Right atrium auricular region (tissue), 2 donors: ENCODE measurements at places on chromosomes 2 and 18. TPM values are rescaled to one million over a fixed set of nuclear protein-coding genes. Genes with fewer than 3 reads are reported as not detected.
A peak's percentile ranks its signal among the peaks of the same experiment; 100 is the strongest.

DNA sequence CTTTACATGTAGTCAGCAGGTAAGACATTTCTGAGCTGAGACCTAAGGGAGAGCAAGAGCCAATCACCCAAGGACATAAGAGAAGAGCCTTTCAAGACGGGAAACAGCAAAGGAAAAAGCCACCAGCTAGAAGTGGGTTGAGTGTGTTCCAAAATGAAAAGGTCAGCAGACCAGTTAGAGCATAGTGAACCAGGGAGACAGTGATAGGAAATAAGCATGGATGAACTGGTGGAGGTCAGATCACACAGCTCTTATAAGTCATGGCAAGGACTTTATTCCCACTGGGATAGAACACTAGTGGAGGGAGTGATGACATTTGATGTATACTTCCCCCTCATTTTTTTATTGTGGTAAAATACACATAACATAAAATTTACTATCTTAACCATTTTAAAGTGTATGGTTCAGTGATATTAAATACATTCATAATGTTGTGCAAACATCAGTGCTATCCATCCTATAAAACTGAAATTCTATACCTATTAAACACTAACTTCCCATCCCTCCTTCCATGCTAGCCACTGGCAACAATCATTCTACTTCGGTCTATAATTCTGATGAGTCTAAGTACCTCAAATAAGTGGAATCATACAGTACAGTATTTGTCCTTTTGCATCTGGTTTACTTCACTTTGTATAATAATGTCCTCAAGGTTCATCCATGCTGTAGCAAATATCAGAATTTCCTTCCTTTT lies 155.8 kb upstream of the WDSUB1 start:
- no peak for DNase-seq
- no peaks in the 10 kb centered on the region for H3K27me3 ChIP-seq
- H3K4me3 ChIP-seq: no peak overlapping the region

- no peaks in the 10 kb centered on the region for H3K27me3 ChIP-seq
- no peak for DNase-seq
- H3K36me3 ChIP-seq: no peaks in the 10 kb centered on the region
- H3K4me1 ChIP-seq: no peaks in the 10 kb centered on the region
- no peak overlapping the region for H3K4me3 ChIP-seq
Measured at GRCh38 chr18:47815486-47816270, 114.8 kb downstream of the SMAD2 start.

DNA sequence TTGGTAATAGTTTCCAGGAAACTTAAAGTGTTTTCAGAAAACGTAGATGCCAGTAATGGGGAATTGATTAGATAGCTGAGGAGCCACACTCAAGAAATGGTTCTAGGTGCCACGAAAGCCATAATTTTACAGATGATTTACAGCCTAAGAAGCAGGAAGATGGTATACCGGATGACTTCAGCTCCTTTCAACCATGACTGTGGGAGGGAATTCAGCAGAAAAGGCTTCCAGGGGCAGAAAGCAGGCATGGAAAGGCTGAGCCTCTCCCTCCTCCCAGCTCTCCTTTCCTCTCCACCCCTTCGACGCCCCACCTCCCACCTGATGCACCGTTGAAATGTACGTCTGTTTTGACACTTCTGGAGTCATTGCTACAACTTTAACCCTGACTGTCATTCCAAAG lies 68.6 kb upstream of the SMIM21 start:
- H3K27ac ChIP-seq: no peak overlapping the region
- no peak for DNase-seq
- no peaks in the 10 kb centered on the region for H3K27me3 ChIP-seq
- H3K4me3 ChIP-seq: no peak overlapping the region
- no peaks in the 10 kb centered on the region for H3K4me1 ChIP-seq

DNA sequence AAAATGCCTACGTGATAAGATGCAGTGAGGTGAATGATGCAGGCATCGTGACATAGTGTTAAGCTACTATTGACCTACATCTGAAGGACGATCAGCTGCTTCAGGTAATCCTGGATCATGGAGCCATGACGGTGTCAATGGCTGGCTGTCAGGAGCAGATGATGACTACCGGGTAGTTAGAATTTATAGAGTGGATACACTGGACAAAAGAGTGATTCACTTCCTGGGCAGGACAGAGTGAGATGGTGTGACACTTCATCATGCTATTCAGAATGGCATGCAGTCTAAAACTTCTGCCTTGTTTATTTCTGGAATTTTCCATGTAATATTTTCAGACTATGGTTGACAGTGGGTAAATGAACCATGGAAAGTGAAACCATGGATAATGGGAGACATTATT lies 29.5 kb downstream of the METTL8 start:
- DNase-seq: no peak
- no peak overlapping the region for H3K27ac ChIP-seq
- no peaks in the 10 kb centered on the region for H3K27me3 ChIP-seq
- no peaks in the 10 kb centered on the region for H3K4me1 ChIP-seq
- H3K36me3 ChIP-seq: no peaks in the 10 kb centered on the region

GRCh38 chr2:109376796-109377495 lies 236.8 kb downstream of the SEPTIN10 start:
- H3K27me3 ChIP-seq: no peaks in the 10 kb centered on the region
- H3K36me3 ChIP-seq: peaks cover 5% of the 10 kb centered on the region
- H3K4me1 ChIP-seq: no peaks in the 10 kb centered on the region
- H3K27ac ChIP-seq: no peak overlapping the region

- no peaks in the 10 kb centered on the region for H3K27me3 ChIP-seq
- H3K4me3 ChIP-seq: no peak overlapping the region
- H3K36me3 ChIP-seq: no peaks in the 10 kb centered on the region
- DNase-seq: peak; percentile 18
- H3K4me1 ChIP-seq: no peaks in the 10 kb centered on the region
- no peak overlapping the region for H3K27ac ChIP-seq
Measured at GRCh38 chr2:109136542-109136941, 7.5 kb downstream of the SH3RF3 start.

DNA sequence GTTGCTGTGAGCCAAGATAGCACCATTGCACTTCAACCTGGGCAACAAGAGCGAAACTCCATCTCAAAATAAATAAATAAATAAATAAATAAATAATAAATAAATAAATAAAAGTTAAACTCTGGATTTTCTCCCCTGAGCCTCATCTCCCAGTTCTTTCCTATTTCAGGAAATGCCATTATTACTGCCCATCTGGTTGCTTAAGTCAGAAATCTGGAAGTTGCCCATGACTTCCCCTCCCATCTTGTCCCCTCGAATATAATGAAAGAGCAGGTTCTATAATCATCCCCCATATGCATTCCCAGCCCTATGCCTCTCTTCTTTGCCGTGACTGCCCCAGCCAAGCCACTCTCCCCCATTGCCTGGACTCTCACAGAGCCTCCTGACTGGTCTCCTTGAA lies 4.2 kb upstream of the PSD4 start:
- no peak overlapping the region for H3K4me3 ChIP-seq
- H3K36me3 ChIP-seq: no peaks in the 10 kb centered on the region
- no peak overlapping the region for H3K27ac ChIP-seq
- peak; percentile 16 for DNase-seq

GRCh38 chr2:120243211-120243610 lies 9.4 kb upstream of the RALB start:
- no peaks in the 10 kb centered on the region for H3K4me1 ChIP-seq
- H3K27ac ChIP-seq: no peak overlapping the region
- no peaks in the 10 kb centered on the region for H3K36me3 ChIP-seq
- H3K4me3 ChIP-seq: no peak overlapping the region
- no peaks in the 10 kb centered on the region for H3K27me3 ChIP-seq

DNA sequence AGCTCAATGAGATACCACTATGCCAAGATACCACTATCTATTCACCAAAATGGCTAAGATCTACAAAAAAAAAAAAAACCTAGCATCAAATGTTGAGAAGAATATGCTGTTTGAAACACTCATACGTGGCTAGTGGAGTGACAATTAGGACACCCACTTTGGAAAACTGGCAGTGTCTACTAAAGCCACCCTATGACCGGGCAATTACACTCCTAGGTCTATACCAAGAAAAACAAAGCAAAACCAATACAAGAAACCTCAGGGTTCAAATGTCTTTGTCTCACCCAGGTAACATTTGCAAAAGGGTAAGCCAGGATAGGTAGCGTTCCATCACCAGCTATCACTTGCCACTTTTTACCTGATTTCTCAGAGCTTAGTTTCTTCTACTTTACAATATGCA lies 123.6 kb upstream of the CAB39 start:
- H3K4me1 ChIP-seq: no peaks in the 10 kb centered on the region
- H3K27ac ChIP-seq: no peak overlapping the region
- H3K4me3 ChIP-seq: no peak overlapping the region
- no peaks in the 10 kb centered on the region for H3K36me3 ChIP-seq

DNA sequence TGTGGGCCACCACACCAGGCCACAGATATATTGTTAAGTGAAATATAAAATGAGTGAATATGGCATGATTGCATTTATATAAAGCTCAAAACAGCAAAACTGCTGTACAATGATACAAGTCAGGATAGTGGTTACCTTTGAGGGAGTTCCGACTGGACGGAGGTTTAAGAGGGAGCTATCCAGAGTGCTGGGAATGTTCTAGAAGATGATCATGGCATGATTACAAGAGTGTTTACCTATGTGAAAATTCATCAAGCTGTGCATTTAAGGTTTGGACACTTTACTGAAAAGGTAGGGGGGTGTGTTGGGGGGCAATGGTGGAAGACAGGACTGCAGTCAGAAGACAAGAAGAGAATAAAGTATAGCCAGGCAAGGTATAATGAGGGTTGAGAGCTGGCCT lies 201.4 kb downstream of the ZBTB7C start:
- H3K4me3 ChIP-seq: no peak overlapping the region
- H3K27ac ChIP-seq: no peak overlapping the region
- H3K36me3 ChIP-seq: no peaks in the 10 kb centered on the region
- no peak for DNase-seq

- no peak overlapping the region for H3K4me3 ChIP-seq
- H3K27ac ChIP-seq: no peak overlapping the region
- peaks cover 5% of the 10 kb centered on the region for H3K36me3 ChIP-seq
- H3K4me1 ChIP-seq: peaks cover 25% of the 10 kb centered on the region
Measured at GRCh38 chr18:21047126-21047525, 64.5 kb downstream of the ROCK1 start.

GRCh38 chr2:109646961-109647360 lies 32.8 kb downstream of the SOWAHC start:
- H3K27ac ChIP-seq: no peak overlapping the region
- H3K4me3 ChIP-seq: no peak overlapping the region
- no peaks in the 10 kb centered on the region for H3K36me3 ChIP-seq
- no peaks in the 10 kb centered on the region for H3K4me1 ChIP-seq

DNA sequence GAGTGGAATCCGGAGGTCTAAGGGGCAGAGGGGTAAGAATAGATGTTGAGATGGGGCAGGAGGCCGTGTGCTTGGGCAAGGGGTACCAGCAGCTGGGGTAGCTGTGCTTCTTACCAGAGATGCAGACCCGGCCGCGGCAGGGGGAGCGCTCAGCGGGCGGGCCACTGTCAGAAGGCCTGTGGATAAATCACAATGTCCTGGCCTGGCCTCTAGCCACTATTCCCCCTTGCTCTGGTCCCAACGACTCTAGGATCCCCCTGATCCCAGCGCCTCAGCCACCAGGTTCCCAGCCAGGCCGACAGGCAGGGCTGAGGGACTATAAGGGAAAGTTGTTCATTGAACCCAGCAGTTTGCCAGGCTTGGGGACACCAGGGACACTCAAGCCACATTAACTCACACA lies 9.0 kb downstream of the WDR54 start:
- no peak for DNase-seq
- H3K27ac ChIP-seq: no peak overlapping the region
- H3K4me3 ChIP-seq: no peak overlapping the region
- no peaks in the 10 kb centered on the region for H3K27me3 ChIP-seq
- peaks cover under 1% of the 10 kb centered on the region for H3K4me1 ChIP-seq

- no peaks in the 10 kb centered on the region for H3K27me3 ChIP-seq
- no peaks in the 10 kb centered on the region for H3K36me3 ChIP-seq
Measured at GRCh38 chr2:172558372-172558771, 2.5 kb downstream of the PDK1 start.

DNA sequence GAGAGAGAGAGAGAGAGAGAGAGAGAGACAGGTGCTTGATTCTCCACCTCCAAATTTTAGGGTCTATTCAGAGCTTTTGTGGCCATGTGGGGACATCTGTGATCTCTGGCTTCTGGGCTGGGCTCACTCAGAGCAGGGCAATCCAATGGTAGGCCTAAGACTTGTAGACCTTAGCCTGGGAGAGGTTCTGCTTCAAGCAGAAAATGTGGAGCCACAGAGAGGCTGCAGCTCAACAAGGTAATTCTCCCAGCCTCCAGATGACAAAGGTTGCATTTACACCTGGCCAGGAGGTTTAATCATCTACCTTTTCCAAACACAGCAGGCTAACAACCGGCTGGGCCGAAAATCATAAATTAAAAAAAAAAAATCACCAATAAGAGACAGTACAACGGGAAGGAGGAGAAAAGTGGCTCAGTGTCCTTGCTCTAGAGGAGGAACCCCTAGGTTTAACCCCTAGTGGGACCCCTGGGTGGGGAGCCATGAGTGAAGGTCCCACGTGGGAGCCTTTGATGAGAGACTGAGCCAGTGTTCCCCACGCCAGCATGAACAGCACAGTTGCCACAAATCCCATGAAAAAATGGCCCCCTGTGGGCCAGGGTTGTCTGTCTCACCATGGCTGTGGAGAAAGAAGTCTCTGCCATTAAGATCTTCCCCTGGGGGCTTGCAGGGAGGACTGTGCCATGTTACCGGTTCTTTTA lies 124.0 kb upstream of the GATA6 start:
- H3K4me1 ChIP-seq: no peaks in the 10 kb centered on the region
- no peaks in the 10 kb centered on the region for H3K36me3 ChIP-seq
- no peak overlapping the region for H3K4me3 ChIP-seq
- no peak for DNase-seq
- no peak overlapping the region for H3K27ac ChIP-seq
- no peaks in the 10 kb centered on the region for H3K27me3 ChIP-seq

The SERPINB3 gene
- not detected for total RNA-seq

The CPO gene
- total RNA-seq: not detected

The CCDC74B gene
- 1.1 TPM for total RNA-seq

The VIT gene
- total RNA-seq: 16.9 TPM

The GNLY gene
- total RNA-seq: 1.4 TPM
